G401 (cell line): ENCODE measurements at places on chromosomes 13 and 19.

- DNase-seq: no peak
These were observed 65.8 kb upstream of the ADGRE5 start for GRCh38 chr19:14315433-14315832.

- DNase-seq: peak; percentile 97
These were observed at the start of gene ANO8 for GRCh38 chr19:17334414-17335409. ANO8 (minus strand) TSS chr19:17334855; CDS start chr19:17334670, 185 bp downstream.

- no peak for DNase-seq
These were observed 35.7 kb upstream of the FAM216B start for GRCh38 chr13:42745655-42746054.

DNA sequence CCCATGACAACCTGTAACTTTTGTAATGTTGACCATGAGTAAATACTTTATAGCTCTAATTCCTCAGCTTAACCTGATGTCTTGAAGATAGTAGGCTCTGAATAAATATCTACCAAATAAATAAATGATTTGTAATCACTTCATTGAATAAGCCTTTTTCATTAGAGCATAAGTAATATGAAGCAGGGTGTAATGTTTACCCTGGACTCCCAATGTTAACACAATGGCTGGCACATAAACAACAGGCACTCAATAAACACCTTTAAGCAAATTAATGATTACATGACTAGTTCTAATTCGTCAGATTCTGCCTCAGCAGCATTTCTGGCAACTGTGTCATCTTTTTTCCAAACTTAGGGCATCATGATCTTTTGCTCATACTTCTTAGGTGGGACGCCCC lies 396.3 kb downstream of the LIG4 start:
- DNase-seq: no peak

DNA sequence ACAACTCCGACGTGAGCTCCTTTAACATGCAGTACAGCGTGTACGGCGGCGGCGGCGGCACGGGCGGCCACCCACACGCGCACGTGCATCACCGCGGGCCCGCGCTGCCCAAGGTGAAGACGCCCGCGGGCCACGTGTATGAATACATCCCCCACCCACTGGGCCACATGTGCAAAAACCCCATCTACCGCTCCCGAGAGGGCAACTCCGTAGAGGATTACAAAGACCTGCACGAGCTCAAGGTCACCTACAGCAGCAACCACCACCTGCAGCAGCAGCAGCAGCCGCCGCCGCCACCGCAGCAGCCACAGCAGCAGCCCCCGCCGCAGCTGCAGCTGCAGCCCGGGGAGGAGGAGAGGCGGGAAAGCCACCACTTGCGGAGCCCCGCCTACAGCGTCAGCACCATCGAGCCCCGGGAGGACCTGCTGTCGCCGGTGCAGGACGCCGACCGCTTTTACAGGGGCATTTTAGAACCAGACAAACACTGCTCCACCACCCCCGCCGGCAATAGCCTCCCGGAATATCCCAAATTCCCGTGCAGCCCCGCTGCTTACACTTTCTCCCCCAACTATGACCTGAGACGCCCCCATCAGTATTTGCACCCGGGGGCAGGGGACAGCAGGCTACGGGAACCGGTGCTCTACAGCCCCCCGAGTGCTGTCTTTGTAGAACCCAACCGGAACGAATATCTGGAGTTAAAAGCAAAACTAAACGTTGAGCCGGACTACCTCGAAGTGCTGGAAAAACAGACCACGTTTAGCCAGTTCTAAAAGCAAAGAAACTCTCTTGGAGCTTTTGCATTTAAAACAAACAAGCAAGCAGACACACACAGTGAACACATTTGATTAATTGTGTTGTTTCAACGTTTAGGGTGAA lies 6.6 kb downstream of the SLITRK5 start:
- DNase-seq: no peak

DNA sequence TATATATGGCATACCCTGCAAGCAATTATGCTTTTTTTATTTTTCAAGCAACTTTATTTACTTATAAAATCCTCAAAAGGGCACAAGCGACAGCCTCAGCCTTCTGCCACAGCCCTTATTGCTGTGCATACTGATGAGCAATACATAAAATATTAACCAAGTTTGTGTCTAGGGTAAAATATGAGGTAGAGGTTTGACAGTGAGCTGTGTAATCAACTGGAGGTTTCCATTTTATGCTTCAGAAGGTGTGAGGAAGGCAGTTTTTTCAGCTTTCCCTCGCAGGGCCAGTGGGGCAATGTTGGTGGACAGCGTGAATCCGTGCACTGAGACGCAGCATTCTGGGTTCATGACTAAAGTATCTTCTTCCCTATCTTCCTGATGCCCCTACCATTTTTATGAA lies 310.4 kb downstream of the IRS2 start:
- no peak for DNase-seq

DNA sequence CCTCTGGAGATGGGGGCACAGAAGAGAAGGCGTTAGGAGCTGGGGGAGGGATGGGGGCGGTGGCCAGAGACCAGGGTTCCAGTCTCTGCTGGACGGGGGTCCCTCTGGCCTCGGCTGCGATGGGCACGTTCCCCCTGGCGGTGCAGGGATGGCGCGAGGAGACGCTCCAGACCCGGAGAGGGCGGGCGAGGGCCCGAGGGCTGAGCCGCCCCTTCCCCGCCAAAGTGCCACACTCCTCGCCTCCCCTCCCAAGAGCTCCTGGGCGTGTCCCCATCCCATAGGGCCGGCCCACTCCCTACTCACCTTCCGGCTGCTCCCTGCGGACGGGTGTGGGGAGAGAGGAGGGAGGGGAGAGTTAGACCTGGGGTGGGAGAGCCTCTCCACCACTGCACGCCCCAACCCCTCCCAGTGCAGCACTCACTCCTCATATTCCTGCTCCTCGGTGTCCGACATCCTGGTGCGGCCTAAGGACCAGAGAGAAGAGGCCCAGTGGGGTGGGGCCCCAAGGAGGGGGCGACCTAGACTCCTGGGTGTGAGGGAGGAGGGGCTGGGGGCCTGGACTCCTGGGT lies 2.2 kb downstream of the TNNT1 start:
- DNase-seq: peak; percentile 55

DNA sequence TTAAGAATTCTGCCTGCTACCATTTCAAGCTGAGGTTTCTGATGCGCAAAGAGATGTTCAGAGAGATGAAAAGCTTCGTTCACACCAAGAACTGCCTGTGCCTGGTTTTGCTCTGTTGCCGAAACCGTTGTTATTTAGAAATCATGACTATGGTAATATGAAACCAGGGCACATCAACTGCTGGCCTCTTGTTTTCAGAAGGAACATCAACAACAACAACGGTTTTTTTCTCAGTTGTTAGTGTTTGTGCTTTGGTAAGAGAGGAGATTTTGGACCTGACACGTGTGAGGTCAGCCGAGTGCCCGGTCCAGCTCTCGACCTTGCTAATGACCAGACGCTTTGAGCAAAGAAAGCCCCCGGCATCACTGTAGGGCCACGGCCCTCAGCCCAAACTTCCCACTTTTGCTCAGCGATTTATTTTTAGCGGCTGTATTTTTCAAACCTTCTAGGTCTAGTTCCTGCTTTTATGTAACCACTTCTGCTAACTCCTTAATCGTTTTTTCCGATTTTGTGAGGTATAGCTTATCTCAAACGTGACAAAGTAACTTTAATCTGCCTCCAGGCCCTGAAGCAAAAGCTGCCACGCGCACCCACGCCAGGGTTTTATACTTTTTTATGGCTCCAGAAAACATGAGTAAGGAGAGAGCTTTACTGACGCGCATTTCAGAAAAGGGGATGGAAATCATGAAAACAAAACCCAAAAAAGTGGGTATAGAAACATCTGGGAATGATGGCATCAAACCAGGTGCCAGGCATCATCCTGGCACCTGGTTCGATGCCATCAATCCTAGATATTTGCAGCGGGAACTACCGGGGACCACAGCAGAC lies 42.0 kb downstream of the KLF2 start:
- DNase-seq: no peak

DNA sequence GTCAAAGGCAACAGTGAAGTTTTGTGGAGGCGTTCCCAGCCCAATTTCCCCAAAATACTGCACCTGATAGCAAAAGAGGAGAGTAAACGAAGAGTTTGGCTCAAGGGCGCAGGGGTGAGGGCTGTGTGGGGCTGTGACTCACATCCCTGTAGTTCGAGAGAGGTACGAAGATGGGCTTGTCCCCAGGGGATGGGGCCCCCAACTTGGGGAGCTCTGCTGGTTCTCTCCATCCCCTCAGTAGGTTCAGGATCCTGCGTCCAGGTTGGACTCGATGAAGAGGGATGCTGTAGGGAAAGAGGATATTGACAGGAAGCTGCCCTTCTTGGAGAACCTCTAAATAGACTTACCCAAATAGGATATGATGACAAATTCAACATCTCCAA lies 3.4 kb downstream of the NAPSA start:
- no peak for DNase-seq

GRCh38 chr19:45428384-45429231 lies 4.9 kb upstream of the ERCC1 start:
- DNase-seq: no peak

GRCh38 chr13:48726711-48727110 lies 73.0 kb downstream of the CYSLTR2 start:
- no peak for DNase-seq

GRCh38 chr13:46812301-46812797 lies 15.4 kb upstream of the ESD start:
- no peak for DNase-seq

GRCh38 chr13:77443511-77443910 lies 92.0 kb upstream of the SCEL start:
- no peak for DNase-seq

DNA sequence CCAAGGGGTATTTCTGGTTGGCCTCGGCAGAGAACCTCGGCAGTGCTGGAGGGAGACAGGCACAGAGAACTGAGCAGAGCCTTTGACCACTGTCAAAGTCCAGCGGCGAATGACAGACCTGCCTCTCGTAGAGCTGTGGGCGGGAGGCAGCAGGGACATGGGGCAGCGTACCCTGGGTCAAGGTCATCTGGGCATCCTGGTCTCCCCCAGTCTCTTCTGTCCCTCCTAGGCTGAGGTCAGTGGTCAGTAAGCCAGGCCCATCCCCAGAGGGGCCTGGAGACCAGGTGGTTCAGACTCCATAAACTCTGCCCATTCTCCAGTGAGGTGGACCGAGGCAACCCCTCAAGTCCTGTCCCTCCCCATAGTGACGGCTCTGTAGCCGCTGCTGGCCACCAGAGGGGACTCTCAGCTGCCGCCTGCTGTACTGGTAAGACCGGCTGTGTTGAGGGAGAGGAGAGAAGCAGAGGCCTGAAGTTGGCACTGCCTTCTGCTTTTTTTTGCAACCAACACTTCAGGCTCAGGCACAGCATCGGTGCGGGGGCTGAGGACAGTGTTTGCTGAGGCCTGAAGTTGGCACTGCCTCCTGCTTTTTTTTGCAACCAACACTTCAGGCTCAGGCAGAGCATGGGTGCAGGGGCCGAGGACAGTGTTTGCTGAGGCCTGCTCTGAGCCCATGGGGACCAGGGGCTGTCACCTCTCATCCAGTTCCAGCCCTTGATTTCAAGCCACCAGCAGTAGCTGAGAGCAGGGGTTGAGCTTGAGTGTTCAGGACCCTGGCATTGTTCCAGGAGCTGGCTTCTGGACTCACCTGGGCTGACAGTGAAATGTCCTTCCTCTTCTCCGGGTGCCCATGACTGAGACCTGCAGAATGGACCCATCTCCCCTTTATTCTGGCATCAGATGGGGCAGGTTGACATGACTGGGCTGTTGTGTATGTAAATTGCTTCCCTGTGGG lies at the start of gene PGLYRP2:
Gene PGLYRP2 (minus strand): TSS at position 111 of the 955 bp plus-strand sequence. CDS start 130 bp downstream, outside the sequence.
- peak; percentile 4 for DNase-seq
